ENCODE measurements at places on chromosomes 12 and 14.

GRCh38 chr12:93960521-93960920 lies 187.9 kb upstream of the PLXNC1 start:
- no peak for DNase-seq

DNA sequence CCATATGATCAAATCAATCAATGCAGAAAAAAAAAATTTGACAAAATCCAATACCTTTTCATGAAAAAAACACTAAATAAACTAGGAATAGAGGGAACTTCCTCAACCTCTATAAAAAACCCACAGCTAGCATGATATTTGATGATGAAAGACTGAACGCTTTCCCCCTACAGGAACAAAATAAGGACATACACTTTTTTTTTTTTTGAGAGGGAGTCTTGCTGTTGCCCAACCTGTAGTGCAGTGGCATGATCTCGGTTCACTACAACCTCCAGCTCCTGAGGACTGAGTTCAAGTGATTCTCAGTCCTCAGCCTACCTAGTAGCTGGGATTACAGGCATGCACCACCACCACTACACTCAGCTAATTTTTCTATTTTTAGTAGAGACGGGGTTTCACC lies 17.9 kb upstream of the CAMKK2 start:
- DNase-seq = no peak

DNA sequence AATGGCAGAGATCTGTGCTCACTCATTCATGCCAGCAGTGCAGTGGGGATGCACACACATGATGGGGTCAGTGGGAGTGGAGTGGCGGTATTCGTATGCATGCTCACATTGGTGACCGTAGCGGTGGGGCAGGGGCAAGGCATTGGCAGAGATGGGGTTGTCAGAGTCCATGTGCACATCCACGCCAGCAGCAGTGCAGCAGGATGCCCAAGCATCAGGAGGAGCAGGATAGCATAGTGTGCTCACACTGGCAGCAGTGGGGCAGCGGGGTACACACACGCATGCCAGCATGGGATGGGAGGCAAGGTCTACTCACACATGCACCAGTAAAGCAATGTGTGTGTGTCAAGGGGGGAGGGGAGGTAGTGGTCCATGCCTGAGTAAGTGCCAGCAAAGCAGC lies 89.4 kb upstream of the GARIN6 start:
- no peak for DNase-seq

GRCh38 chr14:78486081-78486480 lies 315.9 kb downstream of the NRXN3 start:
- no peak for DNase-seq

- DNase-seq = no peak
Measured at GRCh38 chr14:95218472-95219193, 61.3 kb upstream of the DICER1 start.

DNA sequence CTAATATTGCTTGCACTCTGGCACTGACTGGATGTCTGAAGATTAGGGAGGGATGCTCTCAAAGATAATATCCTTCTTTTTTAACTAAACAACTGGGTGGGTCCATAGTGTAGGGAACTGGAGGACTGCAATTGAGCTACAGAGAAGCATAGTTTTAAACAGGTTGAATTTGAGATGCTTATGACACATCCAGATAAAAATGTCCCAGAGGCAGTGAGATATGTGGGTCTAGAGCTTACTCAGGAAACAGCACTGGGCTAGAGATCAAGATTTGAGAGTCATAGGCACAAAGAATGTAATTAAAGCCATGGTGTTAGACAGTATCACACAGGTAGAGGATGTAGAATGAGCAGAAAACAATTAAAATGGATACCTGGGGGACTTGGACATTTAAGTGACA lies 198.4 kb downstream of the NELL2 start:
- no peak for DNase-seq

DNA sequence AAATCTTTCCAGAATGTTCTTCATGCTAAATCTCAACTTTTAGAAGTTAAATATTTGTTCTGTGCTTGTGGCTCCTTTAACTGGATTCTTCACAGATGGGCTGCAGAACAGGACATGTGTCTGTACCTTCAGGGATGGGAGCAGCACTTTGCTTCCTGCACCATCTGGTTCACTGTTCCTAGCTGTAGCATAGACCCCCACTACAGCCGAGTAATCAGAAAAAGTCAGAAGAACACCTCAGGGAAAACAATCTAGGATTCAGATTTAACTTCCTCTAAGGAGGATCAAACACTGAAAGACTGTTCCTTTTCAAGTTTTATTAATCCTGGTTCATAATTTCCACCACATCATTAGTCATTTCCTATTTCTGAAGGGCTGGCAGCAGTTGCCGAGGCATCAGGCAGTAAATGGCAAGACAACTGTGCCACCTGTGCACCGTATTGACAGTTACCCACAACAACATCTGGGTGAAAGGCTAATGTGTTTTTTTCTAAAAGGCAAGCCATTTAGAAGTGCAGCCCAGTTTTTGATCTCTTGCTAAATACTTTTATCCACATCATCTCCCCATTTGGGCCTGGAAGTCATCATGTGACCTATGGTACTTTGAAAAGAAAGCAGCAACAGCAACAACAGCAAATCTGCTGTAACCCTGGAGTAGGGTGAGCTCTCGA lies 212.8 kb upstream of the BMP4 start:
- DNase-seq = no peak

DNA sequence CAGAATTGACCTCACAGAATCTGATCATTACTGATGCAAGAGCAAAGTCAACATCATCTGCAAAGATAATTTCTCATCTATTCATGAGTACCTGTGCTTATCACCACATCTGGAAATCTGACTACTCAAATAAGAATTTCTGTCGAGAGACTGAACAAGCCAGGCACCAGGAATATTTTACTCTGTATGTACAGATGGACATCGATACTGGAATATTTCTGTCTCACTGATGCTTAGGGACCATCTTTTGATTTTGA lies 105.2 kb downstream of the BICD1 start:
- DNase-seq = no peak

DNA sequence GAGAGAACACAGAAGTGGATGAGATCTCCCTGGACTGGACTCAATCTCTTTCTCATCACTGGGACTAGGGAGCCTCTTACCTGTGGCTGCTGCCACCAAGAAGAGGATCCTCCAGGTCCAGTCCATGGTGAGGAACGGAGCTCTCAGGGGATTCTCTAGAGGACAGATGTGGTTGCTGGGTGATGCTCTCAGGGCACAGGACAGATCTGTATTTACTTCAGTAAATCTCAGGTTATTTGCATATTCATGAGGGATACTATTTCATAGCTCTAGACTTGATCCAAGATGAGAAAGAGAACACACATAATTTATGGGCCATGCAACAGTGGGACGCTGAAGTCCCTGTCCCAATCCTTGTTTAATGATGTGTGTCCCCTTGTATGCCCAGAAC lies 460.5 kb downstream of the TMEM121 start:
- DNase-seq = no peak

- DNase-seq = no peak
Measured at GRCh38 chr12:85661461-85662206, 174.6 kb downstream of the RASSF9 start.

- DNase-seq = no peak
Measured at GRCh38 chr12:61220337-61220736, 1039.9 kb upstream of the USP15 start.

- DNase-seq = no peak
Measured at GRCh38 chr14:87065366-87065765, 927.6 kb downstream of the GALC start.

DNA sequence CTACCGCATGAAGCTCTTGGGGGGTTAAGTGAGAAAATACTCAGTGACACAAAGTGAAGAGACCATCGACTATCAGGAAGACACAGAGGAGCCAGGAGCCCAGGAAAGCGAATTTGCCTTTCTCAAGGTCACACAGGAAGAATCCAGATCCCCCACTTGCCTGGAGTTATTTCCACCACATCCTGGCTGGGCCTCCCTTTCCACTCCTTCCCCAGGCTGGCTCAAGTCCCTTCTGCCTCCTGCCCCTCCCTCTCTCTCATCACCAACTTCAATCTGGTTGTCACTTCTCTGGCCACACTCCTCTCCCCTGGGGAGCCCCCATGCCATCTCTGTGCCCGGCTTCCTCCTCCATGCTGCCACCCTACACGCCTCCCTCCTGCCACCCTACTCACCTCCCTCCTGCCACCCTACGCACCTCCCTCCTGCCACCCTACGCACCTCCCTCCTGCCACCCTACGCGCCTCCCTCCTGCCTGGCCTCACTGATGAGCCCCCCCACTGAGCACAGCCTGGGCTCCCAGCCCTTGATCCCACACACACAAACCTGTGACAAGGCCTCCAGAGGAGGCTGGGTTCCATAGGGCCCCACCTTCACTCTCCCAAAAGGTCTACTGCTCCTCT lies 6.3 kb downstream of the SCNN1A start:
- DNase-seq = no peak

GRCh38 chr12:116582610-116583009 lies 23.4 kb downstream of the MAP1LC3B2 start:
- DNase-seq = no peak

- no peak for DNase-seq
Measured at GRCh38 chr12:26614011-26614616, 218.9 kb downstream of the ITPR2 start.

GRCh38 chr14:23008831-23009230 lies 1.1 kb downstream of the C14orf93 start:
- no peak for DNase-seq

DNA sequence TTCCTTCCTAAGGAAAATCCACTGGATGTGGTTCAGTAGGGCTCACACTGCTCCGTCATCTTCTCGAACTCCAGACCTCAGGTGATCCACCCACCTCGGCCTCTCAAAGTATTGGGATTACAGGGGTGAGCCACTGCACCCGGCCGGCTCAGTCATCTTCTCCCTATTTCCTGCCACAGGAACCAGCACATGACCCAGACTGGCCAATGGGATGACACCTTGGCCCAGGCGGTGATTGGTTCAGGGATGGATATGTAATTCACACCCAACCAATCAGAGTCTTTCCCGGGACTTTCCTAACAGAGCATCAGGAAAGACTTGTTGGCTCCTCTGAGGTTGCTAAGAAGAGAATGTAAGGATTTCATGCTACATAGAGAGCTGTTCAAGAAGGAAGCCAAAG lies 19.2 kb upstream of the C12orf76 start:
- DNase-seq = no peak

GRCh38 chr12:117360222-117360550 lies 1.2 kb downstream of the NOS1 start:
- DNase-seq = no peak

GRCh38 chr12:51160814-51161459 lies 12.0 kb downstream of the TFCP2 start:
- DNase-seq = no peak

DNA sequence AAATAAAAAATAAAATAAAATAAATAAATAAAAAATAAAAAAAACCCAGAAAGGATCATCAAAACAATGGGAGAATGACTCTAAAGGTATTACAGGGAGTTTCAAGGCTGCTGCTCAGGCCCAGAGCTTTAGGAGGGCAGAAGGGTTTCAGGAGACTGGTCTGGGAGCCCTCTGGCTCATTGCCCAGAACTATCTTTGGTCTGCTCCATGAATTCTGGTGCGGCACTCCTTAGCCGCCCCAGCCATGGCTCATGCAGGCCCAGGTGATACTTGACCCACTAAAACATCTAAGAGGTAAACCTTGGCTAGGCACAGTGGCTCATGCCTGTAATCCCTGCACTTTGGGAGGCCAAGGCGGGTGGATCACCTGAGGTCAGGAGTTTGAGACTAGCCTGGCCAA lies 14.7 kb upstream of the TMED10 start:
- DNase-seq = no peak

DNA sequence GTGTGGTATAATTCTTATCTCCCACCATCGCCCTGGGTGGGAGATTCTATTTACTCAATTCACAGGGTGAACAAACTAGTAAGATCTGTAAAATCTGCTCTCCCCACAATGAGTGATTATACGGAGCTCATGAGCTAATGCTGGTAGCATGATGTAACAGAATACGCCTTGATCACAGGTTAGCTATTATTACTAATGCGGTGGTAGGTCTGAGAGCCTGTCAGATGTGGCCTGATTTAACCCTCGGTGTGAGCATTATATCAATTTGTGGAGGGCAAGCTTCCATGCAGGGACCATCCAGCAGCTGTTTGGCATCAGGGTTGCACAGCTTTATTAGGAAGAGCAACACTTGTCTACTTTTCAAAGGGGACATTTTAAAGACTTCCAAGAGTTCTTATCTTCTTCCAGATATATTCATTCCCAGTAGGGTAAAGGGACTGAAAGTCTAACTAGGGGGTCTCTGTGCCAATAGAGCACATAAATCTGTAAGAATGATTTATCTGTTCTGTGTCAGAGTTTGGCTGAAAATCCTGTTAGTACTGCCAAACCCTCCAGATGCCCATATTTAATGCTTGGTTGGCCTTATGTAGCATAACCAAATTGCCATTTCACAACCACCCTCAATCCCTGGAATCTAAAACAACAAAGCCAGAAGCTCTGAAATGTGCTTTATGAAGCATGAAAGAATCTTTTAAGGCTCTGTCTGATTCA lies 18.7 kb downstream of the TSHR start:
- DNase-seq = no peak

DNA sequence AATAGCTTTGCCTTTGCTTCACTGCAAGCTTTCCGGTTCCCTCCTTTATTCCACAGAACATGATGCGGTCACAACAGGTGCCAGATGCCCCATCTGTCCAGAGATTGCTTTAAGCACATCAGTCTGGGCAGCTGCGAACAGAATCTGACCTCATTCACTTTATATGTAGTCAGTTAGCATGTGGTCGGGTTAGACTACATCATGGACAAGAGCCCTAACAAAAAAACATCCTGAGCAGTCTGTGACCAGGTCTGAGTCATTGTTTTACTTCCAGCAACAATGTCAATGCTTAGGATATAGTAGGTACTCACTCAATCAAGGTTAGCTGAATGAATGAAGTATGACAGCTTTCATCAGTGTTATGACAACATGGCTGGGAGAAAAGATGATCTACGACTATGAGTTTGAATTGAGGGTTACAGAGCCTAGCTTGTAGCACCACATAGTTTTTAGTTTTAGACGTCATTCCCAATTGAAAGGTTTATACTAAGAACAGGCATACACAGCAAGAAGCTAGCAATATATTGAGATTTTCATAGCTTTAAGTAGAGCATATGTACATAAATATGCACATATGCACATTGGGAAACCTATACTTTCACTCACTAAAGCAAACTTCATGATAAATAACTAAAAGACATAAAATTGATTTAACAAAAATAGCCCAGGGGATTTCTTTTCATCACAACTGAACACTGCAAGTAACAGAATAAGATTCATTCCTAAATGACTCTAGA lies 64.2 kb upstream of the TMCC3 start:
- DNase-seq = no peak

DNA sequence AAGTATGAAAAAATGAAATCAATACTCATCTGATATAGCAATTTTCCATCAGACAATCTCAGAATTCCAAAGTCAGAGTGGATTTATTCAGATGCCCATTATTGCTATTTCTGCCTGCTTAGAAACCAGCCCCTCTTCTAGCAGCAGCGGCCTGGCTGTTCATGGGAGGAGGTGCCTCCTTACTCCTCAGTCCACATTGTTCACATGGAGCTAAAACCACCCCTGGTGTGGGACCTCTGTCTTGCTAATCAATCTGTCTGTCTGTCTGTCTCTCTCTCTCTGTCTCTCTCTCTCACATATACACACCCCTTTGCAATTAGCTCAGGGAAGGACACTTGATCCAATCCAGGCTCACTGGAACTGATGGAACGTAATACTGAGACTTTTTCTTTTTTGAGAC lies 176.1 kb downstream of the APAF1 start:
- no peak for DNase-seq

- no peak for DNase-seq
Measured at GRCh38 chr14:72554994-72555608, 338.8 kb downstream of the DPF3 start.
